ENCODE measurements at places on chromosomes 16 and 17.
A peak's percentile ranks its signal among the peaks of the same experiment; 100 is the strongest.

GRCh38 chr17:18851201-18851600, 6.7 kb upstream of the PRPSAP2 start:
- DNase-seq: no peak

DNA sequence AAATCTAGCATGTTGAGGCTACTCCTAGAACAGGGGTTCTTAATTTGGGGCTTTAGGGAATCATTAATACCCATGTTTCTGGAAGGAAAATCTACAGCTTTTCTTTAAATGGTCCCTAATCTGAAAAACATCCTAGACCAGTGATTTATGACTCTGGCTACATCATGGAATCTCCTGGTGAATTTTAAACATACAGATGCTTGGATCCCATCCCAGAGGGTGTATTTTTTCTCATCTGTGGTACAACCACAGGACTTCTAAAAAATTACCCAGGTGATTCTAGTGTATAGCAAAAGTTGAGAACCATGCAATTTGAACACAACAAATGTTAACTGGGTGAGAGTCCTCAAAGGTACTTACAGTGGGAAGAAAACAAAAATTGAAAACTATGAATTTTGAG, 41.5 kb downstream of the KANSL1 start:
- no peak for DNase-seq

GRCh38 chr17:74485022-74485743, 18.7 kb downstream of the CD300A start:
- peak; percentile 1 for DNase-seq

DNA sequence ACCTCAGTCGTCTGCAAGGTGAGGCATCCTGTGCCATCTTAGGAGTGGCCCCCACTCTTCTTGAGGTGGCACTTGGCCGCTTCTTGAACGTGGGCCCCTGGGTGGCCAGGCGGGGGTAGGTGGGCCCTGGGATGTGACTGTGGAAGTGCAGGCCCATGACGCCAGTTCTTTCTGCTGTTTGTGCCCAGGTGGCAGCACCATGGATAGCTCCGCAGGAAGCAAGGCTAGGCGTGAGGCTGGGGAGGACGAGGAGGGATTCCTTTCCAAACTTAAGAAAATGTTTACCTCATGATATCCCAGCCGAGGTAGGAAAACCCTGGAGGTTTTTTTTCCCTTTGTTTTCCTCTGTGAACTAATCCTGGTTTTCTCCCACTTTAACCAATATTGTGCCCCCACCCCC, 19.8 kb downstream of the NMRAL1 start:
- no peak for DNase-seq

DNA sequence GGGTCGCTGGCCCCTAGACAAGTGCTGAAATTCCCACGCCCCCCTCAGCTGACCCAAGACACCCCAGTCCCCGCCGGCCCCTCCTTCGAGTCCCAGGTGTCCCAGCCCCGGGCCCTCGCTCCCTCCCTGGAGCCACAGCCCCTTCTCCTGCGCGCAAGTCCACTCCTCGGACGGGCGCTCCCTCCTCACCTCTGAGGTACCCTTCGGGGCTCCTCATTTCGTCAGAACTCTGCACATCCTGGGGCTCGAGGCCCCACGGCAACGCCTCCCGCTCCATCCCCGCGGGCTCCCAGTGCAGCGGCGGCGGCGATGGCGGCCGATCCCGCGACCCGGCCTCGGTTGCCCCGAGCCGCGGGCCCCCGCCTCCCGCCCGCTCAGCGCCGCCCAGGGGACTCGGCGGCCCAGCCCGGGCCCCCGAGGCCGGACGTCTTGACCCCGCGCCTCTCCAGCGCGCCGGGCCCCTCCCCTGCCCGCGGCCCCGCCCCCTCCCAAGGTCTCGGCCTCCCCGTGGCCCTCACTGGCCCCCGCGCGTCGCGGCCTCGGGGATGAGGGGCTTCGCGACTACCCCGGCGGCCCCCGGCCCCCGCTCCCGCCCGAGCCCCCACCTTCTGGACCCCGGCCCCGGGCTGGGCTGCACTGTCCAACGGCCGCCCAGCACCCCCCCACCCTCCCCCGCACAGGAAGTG, at the start of gene ZNF768:
Gene ZNF768, minus strand, starts transcription at position 430 of the 686 bp plus-strand sequence. Its CDS starts 153 bp downstream, at position 277.
- peak; percentile 92 for DNase-seq

- no peak for DNase-seq
Observed at GRCh38 chr16:63200940-63201339, 1164.7 kb upstream of the CDH8 start.

GRCh38 chr17:73226556-73227172, 33.8 kb downstream of the COG1 start:
- DNase-seq: no peak
